Body of pancreas (tissue), 4 donors: ENCODE measurements at places on chromosomes 16 and 17.

- no peak for DNase-seq
These were observed 4.3 kb downstream of the ZNF768 start for GRCh38 chr16:30521873-30522641.

DNA sequence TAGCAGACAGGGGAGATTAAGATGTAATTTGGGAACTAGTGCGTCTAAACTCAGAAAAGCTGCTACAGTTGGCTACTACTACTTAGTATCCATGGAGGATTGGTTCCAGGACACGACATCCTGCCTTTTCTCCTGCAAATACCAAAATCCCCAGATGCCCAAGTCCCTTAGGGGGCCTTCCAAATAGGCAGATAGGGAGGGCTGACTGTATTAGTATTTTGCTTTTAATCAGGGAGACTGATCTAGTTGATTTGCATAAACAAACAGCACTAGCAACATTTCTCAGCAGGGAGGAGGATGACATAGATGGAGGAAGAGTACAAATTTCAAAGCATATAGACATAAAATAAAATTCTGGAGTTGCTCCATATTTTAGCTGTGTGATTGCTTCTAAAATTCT is 621.6 kb upstream of the GOT2 start:
- DNase-seq: no peak

- no peak for DNase-seq
These were observed 658.9 kb downstream of the TOX3 start for GRCh38 chr16:51888016-51888415.

GRCh38 chr17:66727634-66728570 is 107.0 kb upstream of the CACNG5 start:
- peak; percentile 78 for DNase-seq

DNA sequence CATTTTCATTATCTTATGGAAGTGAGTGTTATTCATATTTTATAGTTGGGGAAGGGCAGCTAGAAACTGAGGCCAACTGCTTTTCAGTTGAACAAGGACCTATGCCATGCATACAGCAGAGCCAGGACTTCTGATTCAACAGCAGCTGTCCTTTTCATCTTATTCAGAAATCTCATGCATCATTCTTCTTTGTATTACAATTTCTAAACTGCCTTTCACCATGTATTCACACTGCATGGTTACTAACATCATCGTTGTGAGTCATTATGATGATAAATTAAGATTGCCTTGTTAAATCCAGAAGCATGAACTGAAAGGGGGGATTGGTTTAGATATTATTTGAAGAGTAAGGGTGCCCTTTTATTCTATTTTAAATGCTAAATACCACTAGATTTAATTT is 1470.1 kb upstream of the GOT2 start:
- no peak for DNase-seq

DNA sequence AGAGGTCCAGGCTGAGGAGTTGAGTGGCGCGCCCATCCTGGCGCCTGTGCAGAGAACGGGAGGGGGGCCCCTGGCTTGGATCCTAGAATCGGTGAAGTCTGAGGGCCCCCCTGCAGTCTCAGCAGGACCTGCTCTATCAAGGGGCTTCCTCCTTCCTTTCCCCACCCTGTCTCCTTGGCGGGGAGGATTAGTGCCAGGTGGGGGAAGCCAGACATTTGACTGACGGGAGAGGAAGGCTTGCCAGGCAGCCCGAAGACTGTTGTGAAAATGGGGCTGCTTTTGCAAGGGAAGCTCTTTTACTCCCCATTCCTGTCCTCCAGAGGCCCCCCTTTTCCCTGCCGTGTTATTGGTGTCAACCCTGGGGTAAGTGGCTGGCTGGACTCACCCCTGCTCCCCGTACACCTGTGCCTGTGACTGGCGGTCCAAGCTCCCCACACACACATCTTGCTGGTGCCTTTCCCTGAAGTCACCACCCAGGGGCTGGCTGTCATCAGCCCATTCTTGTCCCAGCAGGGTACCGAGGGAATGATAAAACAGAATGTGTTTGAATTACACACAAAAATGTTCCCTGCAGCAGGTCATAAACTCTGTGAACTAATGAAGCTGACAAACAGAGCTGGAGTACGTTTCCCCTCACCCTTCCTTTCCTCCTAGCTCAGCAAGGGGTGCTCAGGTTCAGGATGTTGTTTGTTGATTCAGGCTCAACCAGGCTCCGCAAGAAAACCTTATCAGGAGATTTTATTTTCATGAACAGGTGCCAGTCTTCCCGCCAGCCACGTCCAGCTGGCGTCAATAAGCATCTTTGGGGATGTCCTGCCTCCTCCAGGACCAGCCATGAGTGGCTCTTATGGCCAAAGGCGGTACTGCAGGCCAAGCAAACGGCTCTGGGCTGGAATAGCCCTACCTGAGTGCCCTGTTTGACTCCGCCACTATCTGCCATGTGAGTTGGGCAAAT is 4.4 kb upstream of the ARMC7 start:
- peak; percentile 75 for DNase-seq

- DNase-seq: no peak
These were observed 610 bp downstream of the RFNG start for GRCh38 chr17:82050761-82051641.

GRCh38 chr17:51166198-51166986 is at the start of gene NME2:
Gene NME2 (plus strand): TSS chr17:51166411. CDS start chr17:51166831, 420 bp downstream.
- DNase-seq: peak; percentile 92

DNA sequence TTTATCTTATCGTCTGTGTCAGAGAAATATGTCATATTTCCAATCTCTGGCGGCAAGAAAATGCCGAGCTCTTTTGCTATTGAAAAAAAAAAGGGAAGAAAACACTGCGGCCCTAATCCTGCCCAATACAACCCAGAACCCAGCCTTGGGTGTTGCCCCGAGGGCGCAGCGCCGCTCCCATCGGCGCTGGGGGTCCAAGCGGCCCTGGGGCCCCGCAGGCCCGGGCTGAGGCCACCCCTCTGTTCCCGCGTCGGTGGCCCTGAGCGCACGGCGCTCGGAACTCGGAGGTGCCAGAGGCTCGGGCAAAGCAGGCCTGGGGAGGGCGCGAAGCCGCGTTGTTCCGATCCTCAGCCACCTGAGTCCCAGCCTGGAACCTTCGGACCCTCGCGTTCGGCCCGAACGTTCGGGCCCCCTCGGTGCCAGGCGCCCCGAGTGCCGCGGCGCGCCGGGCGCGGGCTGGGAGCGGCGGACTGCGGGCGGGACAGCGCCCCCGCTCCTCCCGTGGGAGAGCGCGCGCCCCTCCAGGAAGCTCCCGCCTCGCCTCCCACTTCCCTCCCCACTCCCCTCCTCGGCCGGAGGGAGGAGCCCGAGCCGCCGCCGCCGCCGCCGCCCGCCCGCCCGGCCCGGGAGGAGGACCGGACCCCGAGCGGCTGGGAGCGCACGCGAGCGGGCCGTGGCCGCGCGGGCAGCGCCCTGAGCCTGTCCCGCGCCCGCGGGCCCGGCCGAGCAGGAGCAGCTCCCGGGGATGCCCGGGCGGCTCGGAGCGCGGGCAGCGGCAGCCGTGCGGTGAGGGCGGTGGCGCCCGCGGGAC is at the start of gene CPNE2:
Gene CPNE2, plus strand, starts transcription at position 609 of the 811 bp plus-strand sequence. CDS start 18,160 bp downstream, outside the sequence.
- DNase-seq: peak; percentile 75

DNA sequence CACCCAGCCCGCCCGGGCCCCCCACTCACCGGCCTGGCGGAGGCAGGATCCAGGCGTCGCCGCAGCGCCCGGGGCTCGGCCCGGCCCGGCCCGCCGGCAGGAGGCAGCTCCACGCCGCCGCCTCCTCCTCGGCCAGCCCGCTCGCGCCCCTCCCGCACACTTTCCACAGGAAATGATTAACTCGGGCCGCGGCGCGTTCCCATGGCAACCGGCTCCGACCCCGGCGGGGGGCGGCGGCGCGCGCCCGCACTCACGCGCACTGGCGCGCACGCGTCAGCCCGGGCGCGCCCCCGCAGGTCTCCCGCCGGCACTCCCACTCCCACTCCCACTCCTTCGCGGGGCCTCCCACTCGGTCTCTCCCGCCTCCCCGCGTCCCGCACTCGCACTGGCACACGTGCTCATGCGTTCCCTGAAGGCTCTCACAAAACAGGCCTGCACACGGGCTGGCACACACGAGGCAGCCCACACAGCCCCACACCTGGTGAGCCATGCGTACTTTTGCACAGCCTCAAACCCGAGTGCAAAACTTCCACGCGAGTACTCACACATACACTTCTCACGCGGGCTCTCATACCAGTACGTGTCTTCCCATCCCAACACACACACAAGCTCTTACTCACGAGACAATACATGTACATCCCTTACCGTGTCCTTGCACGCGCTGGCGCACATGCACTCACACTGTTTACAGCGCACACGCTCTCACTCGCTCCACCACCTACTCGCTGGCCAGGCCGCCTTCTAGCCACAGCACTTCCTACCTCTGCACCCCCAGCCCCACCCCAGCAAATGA is at the start of gene KIFC3:
Gene KIFC3, minus strand, starts transcription at position 151 of the 793 bp plus-strand sequence. CDS start 4,248 bp downstream, outside the sequence.
- peak; percentile 86 for DNase-seq

DNA sequence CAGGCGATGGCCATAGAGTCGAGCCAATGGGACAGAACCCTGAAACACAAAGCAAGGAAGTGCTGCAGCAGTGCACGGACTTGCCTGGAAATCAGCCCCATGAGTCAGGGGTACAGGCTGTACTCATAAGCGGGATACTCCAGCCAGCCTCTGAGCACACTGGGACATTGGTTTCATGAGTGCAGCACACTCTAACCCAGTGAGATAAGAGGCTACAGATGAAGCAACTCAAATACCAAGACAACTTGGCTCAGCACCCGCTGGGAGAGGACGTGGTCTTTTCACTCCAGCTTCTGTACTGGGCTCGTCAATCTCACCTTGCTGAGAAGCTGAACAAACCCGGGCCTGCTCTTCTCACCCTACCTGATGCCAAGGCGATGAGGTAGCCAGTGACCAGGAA is 98.2 kb downstream of the AXIN2 start:
- DNase-seq: peak; percentile 59

DNA sequence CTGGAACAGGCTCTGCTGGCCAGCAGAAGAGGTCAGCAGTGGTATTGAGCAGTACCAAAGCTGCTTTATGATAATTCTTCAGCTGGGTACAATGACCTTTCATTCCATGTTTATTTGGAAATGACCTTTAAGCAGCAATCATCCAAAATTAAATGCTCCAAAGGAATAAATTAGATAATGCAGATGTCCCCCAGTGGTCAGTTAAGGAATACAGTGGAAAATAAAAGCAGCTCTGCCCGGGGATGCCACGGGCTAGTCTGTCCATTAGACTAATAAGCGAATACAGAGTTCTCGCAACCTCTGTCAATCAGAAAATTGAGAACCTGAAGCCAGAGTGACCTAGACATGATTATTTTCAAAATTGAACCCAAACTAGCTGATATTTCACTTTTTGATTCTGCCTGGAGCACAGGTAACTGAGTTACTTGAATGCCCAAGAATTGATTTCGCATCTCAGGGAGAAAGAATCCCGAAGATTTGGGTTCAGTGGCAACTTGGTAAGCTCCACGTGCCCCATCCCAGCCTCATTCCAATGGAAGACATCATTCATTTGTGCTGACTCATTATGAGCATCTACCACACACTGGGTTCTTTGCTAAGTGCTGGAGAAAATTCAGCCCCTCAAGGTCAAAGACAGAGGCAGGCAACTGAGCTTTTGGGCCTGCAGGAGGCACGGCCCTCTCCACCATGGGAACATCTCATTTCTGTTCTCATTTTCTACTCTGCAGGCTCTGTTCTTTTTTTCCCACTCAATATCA is 34.4 kb upstream of the SLC39A11 start:
- DNase-seq: no peak

GRCh38 chr17:77296769-77297409 is 156.1 kb downstream of the SEC14L1 start:
- DNase-seq: no peak

DNA sequence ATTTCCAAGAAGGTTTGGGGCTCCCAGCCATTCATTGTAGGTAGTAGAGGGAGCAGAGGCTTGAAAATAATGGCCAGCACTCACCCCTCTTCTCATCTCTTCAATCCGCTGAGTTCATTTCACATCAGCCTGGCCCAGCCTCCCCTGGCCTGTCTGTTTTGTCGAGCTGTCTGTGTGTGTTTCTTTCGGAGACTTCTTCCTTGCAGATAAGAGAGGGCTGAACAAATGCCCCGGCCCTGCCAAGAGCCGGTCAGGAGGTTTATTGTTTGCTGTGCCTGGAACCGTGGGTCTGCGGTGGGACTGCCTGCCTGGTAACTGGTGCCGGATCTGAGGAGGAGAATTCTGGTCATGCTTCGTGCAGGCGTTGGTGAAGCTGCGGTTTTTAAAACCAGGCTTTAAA is 3.4 kb downstream of the VPS4A start:
- DNase-seq: no peak

- no peak for DNase-seq
These were observed 40.5 kb downstream of the BEAN1 start for GRCh38 chr16:66467611-66468010.

DNA sequence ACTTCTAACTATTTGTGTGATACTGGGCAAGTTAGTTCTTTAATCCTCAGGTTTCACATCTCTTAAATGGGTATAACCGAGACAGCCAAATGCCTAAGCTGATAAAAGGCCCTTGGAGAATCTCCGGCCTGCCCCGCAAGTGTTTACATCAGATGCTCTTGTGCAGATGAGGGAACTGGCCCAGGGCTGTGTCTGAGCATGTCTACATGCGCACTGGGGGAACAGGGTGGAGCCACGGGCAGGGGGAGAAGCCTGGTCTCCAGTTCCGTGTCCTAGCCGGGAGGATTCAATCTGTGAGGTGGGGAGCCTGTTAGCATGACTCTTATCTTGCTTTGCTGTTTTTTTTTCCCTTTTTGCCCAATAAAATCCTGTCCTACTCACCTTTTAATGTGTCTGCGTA is 222.9 kb downstream of the CDH8 start:
- DNase-seq: no peak

DNA sequence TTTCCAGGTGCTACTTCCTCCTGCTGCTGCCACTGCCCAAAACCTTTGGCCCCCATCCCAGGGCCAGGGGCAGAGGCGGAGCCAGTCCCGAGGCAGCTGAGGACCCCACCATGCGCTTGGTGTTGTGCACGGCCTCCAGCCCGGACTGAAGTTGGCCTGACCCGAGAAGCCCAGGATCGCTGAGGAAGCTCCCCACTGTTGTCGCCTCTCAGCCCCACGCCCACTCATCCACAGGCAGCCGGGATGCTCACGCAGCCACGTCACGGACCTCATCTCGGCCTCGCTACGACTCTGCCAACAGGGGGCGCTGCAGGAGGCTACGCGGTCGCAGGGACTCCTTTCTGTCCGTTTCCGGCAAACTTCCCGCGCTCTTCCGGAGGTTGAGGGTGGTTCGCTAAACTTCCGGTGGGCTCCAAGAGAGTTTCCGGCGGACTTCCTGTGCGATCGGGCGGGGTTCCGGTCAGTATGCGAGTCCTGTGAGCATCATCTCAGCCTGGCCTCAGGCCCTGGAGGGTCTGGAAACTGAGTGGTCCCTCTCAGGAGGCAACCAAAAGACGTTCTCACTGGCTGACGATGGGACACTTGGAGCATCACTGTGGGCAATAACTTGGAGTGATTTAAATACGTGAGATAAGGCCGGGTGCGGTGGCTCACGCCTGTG is 12.4 kb downstream of the ZG16B start:
- peak; percentile 38 for DNase-seq
